AG10803 (cell line): ENCODE measurements at places on chromosomes 4 and X.

DNA sequence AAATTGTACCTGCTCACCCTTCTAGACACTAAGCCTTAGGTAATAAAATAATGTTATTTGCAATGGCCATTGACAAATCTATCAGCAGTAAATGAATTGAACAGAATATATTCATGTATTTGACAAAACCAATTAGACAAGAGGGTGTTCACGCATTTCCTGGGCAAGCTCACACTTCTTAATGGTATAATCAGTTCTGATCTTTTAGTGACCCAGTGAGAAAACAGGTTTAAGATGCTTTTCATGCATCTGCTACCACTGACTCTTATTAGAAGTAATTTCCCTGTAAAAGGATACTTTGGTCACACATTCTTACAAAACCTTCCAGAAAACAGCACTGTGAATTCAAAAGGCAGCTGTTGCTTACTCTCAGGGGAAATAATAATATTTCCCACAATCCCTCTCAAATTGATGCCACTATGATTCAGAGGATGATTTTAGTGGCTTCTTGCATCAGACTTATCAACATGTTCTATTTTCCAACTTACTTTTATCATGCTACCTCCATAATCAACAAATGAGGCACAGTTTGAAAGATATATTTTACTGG lies 313.9 kb upstream of the NWD2 start:
- DNase-seq: no peak

- no peak for DNase-seq
Observed at GRCh38 chr4:38740303-38740702, 42.5 kb downstream of the TLR10 start.

GRCh38 chr4:37675587-37676290 lies 10.4 kb downstream of the RELL1 start:
- DNase-seq: no peak

GRCh38 chrX:109959356-109959871 lies 43.5 kb upstream of the TMEM164 start:
- DNase-seq: no peak

DNA sequence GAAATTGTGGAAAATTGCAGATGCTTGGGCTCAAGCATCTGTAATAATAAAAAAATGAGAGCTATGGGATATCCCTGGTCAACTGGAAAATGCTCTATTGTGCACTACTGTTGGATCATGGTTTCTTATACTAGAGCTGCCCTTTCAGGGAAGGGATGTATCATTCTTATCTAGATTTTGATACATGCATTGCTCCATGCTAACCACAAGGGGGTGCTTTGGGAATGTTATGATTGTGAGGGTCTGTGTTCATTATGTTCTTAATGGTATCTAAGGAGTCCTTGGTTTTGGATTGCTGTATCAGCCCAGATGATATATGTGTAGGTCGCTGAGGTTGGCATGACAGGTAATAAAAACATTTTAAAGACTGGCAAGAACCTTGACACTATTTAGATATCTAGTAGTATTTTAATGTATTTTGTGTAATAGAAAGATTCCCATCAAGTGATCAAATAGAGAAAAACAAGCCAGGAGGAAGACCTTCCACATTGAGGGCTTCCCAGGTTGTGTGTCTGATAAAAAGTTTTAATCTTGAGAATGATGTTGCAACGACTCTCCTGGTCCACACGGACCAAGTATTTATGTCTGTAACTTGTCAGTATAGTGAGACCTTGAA lies 49.2 kb upstream of the TLR2 start:
- DNase-seq: peak; percentile 14

DNA sequence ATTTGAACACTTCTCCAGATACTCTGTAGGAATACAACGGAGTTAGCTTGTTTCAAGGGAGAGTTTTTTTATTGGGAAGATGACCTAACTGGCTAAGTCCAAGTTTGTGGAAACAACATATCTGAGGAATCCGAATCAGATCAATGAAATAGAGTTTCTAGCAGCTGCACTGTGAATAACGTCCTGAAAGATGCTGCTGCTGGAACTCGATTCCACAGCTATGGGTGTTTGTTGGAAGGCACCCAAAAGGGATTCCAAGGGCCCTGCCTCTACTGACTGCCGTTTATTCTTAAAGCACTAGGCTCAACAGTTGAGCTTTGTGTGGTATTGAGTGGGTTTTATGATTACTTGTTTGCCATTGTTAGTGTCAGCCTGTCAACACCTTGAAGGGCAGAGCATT lies 6.6 kb upstream of the GBA3 start:
- no peak for DNase-seq

DNA sequence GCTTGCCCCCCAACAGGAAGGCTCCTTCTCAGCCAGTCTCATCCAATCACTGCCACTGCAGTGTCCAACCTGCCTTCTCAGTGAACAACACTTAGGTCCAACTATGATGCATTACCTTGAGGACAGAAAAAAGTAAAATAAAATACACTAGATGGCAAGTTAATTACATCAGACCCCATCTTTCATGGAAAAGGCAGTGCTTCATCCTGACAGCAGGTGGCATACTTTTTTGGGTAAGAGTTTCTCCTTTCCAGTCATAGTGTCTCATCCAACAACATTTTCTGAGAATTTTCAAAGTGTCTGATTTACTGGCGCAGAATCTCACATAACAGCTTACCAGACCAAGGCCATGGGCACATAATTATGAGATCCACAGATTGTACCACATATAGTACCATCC lies 1742.8 kb downstream of the PCDH7 start:
- peak; percentile 4 for DNase-seq

- DNase-seq: no peak
Observed at GRCh38 chrX:152479525-152479924, 28.4 kb upstream of the GABRA3 start.

GRCh38 chr4:141759796-141760425 lies 123.5 kb downstream of the IL15 start:
- peak; percentile 39 for DNase-seq

GRCh38 chr4:146834263-146835034 lies 111.2 kb downstream of the TTC29 start:
- DNase-seq: no peak

DNA sequence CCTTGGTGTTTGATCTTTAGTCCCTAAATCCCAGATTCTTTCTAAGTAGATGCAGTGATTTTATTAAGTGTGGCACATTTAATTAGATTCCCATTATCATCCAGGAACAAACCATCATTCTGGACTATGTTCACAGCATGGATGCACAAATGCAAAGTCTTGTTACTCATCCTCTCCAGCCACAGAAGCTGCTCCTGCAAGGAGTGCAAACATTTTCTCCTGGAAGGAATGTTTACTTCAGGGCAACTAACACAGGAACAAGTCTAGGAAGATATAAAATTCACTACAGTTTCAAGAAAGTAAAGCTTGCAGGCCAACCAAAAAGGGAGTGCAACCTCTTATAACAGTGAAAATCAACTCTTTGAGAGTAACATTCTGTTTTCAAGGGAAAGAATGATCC lies 106.0 kb downstream of the IQCM start:
- peak; percentile 11 for DNase-seq

DNA sequence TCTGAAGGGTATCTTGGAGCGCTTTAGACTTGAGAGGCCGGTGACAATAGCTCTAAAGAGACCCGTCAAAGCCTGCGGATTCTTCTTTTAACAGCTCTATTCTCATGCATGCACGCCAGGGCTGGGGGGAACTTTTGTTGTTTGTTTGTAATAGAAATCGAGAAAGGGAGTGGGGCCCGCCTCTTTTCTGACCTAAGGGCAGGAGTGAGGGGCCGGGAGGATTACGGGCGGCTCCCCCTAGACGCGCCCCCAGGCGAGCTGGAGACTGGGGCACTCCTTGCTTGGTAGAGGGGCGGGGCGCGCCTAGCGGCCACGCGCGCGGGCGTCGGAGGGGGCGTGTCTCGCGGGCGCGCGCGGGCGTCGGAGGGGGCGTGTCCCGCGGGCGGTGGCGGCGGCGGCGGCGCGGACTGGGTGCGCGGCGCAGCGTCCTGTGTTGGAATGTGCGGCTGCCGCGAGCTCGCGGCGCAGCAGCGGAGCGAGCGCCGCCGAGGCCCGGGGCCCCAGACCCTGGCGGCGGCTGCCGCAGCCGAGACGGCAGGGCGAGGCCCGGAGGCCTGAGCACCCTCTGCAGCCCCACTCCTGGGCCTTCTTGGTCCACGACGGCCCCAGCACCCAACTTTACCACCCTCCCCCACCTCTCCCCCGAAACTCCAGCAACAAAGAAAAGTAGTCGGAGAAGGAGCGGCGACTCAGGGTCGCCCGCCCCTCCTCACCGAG lies at the start of gene REST:
REST (plus strand) TSS at position 412 of the 717 bp plus-strand sequence. CDS start 2,739 bp downstream, outside the sequence.
- peak; percentile 63 for DNase-seq

GRCh38 chr4:113733685-113734084 lies 27.9 kb downstream of the CAMK2D start:
- DNase-seq: no peak

- no peak for DNase-seq
Observed at GRCh38 chr4:133058701-133059100, 90.4 kb upstream of the PCDH10 start.

- no peak for DNase-seq
Observed at GRCh38 chr4:30875658-30876269, 155.6 kb downstream of the PCDH7 start.

- no peak for DNase-seq
Observed at GRCh38 chr4:24423670-24424069, 160.7 kb downstream of the DHX15 start.

GRCh38 chrX:119489212-119490074 lies 21.2 kb downstream of the SLC25A5 start:
- no peak for DNase-seq

DNA sequence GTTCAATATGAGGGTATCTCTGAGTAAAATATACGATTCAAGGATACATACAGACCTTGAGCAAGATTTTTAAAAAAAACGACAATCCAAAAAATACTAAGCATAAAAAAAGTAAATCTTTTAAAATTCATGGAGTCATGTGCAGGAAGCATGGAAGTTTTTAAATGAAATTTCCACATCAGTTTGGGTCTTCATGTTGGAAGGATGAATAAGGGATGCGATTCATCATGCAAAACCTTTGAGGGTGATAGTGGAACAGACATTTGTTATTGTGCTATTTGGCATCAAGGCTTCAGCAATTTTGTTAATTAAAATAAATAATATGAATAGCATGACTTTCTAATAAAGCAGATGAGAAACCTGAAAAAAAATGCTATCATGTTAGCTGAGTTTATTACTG lies 815.0 kb upstream of the PCDH10 start:
- no peak for DNase-seq

DNA sequence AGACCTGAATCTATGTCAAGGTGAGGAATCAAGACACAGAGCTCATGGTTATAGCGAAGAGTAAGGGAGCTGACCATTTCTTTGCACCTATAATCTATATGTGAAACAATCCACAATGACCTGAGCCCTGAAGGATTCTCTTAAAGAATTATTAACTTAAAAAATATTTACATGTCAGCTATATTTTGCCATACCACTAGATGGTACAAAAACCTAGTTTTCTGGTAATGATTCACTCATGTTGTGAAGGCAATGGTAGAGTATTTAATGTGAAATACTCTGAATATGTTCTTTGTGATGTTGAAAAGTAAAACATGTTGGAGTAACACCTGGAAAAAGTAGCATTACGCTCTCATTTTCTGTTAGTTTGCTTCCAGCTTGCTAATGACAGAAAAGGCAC lies 40.0 kb downstream of the VGLL1 start:
- DNase-seq: no peak

DNA sequence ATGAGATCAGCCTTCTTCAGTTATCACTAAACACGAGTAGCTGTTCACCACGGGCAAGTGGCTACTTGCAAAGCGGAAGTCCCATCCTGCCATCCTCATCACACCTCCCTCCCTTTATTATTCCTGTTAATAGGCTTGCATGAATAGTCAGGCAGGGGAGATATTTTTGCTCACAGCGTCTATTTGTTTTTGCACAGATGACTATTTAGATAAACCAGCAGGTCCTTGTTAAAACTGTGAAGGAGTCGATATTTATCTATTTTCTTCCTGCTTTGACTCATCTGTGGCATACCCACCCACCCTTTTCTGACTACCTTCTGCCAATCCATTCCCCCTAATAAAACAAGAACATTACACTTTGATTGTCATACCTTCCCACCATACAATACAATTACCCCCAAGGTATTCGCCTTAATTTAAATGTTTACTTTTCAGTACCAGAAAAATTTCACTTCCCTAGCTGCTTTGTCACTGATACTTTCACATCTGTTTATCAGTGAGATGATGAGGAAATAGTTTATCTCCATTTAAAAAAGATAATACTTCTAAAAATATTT lies 96.6 kb upstream of the BANK1 start:
- no peak for DNase-seq

- no peak for DNase-seq
Observed at GRCh38 chr4:24795666-24796381, 451 bp downstream of the SOD3 start.

- DNase-seq: peak; percentile 22
Observed at GRCh38 chrX:47380268-47380667, 9.9 kb downstream of the ZNF157 start.

GRCh38 chrX:150036641-150037040 lies 98.3 kb upstream of the EOLA2 start:
- DNase-seq: no peak

DNA sequence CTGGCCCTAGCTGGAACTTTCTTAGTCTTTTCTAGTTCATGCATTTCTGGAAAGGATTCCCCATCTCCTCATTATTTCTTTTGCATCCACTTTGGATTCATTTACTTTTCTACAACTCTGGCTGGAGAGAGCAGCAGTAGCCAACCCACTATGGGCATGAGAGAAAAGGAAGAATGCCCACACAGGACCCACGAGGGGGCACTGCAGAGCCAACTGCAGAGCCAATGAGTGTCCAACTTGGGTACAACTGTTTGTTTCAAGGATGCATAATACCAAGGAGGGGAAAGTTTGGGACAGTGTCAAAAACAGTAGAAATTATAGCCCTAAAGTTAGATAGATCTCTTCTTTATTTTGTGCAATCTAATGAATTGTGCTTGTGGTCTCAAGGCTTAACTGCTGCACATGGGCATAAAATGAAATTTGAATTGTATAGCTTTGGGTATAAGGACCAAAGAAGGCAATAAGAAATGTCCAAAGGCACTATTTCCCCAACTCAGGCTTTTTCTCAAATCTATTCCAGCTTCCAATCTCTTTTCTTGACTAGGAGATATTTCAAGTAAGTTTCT lies 230.6 kb downstream of the NSUN7 start:
- peak; percentile 29 for DNase-seq

- peak; percentile 56 for DNase-seq
Observed at GRCh38 chrX:828411-828959, 197.9 kb downstream of the SHOX start.

GRCh38 chrX:130716781-130717413 lies 186.1 kb downstream of the ENOX2 start:
- DNase-seq: peak; percentile 23

- DNase-seq: no peak
Observed at GRCh38 chr4:151766691-151767090, 5.9 kb upstream of the GATB start.

GRCh38 chr4:173584506-173584905 lies 54.5 kb upstream of the HAND2 start:
- no peak for DNase-seq

GRCh38 chrX:39318506-39319343 lies 517.5 kb downstream of the MID1IP1 start:
- DNase-seq: no peak
